ENCODE measurements at places on chromosomes 5 and 9.

DNA sequence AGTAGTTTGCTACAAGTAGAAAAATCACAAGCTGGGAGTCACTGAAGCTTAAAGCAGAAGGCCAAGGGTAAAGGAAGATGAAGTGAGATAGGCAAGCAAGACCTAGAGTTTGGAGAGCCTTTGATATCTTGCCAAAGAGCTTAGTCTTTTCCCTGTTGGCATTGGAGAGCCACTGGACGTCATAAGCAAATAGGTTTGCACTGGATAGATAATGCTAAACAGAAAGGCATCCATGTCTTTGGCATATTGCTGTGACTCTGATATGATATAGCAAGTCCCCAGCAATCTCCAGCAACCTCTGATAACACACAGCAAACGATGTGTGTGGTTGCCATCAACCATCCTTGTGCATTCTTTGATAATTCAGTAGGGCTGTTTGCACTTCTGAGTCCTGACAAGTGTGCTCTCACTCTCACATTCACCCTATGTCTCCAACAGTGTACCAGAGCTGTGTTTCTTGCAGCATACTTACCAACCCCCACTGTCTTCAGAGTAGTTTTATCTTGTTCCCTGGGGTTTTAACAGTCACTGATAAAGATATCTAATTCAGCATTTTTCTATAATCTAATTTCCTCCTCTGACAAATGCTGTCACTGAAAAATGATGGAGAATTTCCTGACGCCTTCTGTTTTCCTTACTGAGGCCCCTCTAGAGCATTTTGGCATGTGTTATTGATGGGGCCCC is 16.9 kb upstream of the FREM1 start:
- no peak for DNase-seq

DNA sequence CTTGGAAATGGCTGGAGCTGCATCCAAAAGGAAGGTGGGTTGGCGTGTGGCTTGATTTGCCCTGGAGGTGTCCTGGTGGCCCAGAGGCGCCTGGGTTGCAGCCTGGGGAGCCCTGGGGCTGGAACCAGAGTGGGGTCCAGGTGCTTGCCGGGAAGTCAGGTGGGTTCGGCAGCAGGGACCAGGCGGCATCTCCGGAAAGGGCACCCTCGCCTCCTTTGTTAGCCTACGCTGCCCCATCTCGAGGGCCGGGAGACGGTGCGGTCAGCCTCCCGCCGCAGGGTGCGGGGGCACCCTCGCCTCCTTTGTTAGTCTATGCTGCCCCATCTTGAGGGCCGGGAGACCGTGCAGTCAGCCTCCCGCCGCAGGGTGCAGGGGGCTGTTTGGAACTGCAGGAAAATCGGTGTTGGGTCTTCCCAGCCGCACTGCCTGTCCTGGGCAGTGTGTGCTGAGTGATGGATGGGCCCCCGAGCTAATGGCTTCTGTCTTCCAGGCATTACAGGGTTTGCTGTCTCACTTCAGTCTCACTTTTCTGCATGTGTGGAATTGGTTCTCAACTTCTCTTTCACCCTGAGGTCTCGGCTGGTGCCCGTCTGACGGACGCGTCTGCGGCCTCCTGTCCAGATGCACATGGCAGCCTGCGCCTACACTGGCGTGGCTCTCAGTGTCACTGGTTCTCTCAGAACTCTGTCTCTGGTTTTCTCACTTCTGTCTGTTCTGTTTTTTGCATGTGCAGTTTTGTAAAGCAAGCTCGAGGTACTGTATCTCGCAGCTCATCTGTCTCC is 139.0 kb downstream of the CACNA1B start:
- DNase-seq = no peak

DNA sequence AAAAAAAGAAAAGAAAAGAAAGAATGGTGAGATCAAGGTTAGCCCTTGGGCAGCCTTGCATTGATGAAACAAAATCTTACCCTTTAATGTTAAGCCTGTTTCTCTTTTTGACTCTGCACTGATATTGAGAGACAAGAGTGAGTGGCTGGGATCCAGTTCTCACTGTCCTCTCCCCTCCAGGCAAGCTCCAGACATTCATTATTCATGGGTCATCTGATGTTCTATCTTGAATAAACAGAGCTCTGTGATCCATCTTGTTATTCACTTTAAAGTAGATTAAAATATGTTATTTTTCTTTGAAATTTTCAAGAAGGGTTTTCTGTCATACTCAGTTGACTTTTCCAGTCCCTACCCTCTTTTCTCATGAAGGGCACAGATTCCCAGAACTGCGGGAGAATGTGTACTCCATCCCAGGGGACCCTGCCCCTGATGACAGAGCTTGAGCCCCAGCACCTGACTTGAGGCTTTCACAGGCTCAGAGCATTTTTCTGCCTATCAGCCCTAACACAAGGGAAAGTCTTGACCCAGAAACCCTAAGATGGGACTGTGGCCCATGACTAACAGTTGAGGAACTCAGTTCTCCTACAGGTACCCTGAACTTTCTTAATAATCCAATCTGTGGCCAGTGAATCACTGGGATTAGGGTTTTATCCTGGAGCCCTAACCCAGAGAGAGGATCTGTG is 24.1 kb downstream of the ACTL7B start:
- DNase-seq = no peak

GRCh38 chr5:55636177-55636576 is 75.9 kb downstream of the SLC38A9 start:
- DNase-seq = no peak

DNA sequence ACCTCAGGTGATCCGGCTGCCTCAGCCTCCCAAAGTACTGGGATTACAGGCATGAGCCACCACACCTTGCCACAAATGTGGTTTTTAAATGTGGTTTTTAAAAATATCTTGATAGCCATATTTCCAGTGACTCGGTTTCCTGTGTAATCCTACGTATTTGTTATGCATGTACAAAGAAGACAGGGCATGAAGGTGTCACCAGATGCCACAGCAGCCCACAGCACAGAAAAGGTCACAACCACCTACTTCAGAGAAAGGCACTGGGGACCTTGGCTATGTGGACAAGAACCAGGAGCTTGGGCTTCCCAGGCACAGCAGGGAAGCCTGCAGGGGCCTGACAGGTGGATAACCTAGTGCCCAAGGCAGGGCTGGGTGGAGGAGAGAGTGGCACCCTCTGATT is 38.0 kb downstream of the C9orf50 start:
- DNase-seq = no peak

DNA sequence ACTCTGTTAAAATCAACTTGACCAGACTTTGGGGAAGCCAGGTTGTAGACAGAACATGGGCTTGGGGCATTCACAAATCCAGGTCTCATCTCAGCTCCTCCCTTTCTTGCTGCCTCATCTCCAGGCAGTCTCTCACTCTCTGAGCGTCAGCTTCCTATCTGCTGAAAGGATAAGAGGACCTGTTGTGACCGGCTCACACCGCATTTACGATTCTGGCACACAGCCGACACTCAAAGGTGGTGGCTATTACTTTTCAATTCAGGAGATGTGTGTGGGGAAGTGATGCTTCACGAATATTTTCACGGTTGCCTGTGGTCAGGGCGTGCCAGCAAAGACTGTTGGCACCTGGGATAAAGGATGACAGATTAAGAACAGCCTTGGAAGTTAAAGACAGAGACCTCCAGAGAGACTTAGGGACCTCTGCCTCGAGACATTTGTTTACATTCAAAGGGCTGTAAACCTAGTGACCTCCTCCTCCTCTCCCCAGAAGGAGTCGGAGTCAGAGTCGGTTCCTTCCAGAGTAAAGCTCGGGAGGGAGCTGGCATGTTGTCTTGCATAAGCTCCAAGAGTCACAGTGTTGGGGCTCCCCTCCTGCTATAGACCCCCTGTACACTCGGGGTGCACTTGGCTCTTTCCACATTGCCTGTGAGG is 83.2 kb downstream of the AK8 start:
- DNase-seq = no peak

GRCh38 chr9:111034898-111035539 is 3.3 kb downstream of the LPAR1 start:
- DNase-seq = no peak

- no peak for DNase-seq
Measured at GRCh38 chr9:5561828-5562488, 51.6 kb downstream of the PDCD1LG2 start.

GRCh38 chr9:127780126-127780885 is 1.8 kb upstream of the SH2D3C start:
- no peak for DNase-seq

DNA sequence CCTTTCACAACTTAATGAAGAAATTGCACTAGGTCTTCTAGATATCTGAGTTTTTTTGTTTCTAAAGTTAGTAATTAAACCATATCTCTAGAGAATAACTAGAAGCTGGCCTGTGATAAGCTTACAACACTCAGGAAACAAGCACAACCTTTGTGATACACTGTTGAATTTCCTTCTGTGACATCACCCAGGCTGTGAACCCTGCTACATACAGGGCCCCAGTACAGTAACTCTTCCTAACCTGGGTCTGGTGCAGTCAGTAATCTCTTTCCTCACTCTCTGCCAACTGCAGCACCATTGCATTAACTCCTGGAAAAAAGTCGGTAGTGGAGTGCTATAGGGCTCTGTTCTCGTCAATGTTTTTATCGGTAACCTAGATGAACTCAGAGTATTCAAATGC is 10.6 kb upstream of the IGFBPL1 start:
- no peak for DNase-seq

DNA sequence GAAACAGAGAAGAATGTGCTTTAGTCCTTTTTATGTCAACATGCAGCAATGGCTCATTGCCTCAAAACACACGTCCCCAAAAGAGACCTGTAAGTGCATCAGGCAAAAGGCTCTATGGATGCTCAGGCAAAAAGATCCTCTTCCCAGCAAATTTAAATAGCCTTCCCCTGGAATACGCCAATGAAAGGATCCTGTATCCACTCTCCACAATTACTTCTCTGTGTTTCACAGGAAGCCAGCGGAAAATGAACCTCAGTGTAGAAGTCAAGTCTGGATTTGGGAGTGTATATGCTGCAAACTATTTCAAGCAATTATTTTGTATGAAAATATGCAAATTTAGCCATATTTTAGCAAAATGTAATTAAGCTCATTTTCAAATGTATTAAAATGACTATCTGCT is 217.9 kb downstream of the EPB41L4A start:
- DNase-seq = no peak

GRCh38 chr9:755454-756381 is 85.8 kb upstream of the DMRT1 start:
- DNase-seq = no peak

GRCh38 chr9:94808926-94809700 is 82.6 kb downstream of the AOPEP start:
- no peak for DNase-seq

- DNase-seq = no peak
Measured at GRCh38 chr9:126295936-126296600, 30.6 kb upstream of the MVB12B start.

DNA sequence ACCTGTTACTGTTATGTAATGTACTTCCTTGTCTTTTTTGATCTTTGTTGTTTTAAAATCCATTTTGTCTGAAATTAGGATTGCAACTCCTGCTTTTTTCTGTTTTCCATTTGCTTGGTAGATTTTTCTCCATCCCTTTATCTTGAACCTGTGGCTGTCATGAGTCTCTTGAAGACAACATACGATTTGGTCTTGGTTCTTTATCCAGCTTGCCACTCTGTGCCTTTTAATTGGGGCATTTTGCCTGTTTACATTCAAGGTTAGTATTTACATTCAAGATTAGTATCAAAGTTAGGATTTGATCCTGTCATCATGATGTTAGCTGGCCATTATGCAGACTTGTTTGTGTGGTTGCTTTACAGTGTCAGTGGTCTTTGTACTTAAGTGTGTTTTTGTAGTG is 156.8 kb downstream of the GDNF start:
- DNase-seq = no peak

DNA sequence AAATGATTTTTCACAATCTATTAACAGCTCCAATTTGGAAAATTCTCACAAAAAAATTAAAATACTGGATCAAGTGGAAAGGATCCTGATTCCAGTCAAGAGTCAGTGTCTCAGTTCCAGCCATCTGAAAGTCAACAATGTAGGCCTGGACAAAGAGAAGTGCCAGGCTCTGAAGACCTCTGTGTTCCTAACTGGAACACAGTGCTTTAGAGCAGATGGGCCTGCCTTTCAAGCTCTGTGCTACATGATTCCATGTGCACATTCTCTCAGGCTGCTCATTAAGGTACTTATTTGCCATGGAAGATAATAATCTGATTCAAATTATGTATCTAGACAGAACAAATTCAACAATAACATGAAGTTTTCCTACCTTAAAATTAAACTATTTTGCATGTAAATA is 30.2 kb upstream of the ALDH1A1 start:
- no peak for DNase-seq

GRCh38 chr9:90991953-90992352 is 190.3 kb downstream of the SYK start:
- no peak for DNase-seq

- no peak for DNase-seq
Measured at GRCh38 chr5:32827981-32828380, 116.9 kb downstream of the NPR3 start.

DNA sequence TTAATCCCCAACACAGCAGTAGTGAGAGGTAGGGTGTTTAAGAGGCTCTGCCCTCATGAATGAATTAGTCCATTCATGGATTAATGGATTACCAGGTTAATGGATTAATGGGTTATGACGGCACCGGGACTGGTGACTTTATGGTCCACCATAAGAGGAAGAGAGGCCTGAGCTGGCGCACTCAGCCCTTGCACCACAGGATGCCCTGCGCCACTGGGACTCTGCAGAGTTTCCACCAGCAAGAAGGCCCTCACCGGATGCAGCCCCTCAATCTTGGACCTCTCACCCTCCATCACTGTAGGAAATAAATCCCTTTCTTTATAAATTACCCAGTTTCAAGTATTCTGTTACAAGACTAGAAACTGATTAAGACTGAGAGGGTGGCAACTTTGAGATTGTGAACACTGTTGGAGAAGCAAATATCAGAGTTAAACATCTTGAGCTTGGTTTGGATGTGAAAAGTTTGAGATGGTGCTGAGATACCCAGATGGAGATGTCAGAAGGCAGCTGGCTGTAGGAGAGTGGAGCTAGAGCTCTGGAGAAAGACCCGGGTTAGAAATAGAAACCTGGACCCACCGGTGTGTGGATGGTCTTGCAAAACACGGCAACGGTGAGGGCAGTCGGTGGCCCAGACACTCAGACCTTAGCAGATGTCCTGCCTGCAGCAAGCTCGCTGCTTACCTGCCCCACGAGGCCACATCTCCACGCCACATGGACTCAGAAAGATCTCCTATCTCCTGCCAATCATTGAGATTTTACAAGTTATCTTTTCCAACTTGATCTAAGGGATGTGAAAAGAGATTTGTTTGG is 98.8 kb downstream of the HSD17B3 start:
- no peak for DNase-seq
